Femur (tissue), 1 donor: ENCODE measurements at places on chromosomes 1 and 21.
A peak's percentile ranks its signal among the peaks of the same experiment; 100 is the strongest.

DNA sequence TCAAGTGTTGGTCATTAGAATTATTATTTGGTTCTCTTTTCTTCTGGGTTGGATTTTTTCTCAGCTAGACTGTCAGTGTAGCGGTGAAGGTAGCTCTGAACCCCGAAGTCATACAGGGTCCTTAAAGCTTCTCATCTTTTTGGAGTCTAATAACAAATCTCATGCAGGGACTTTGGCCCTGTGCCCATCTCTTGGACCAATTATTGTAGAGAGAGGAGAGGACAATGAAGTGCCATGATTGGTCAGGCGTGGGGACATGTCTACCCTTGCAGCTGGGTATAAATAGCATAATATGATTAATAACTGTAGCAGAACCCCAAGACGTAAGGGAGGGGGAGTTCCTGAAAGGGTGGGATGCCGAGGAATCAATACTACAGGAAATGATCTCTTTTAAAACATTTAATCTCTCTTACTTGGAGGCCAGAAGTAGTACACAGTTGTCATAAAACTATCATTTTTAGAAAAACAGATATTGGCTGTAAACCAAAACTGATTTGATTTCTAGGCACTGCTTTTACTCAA lies 8.8 kb downstream of the MAGI3 start:
- no peak for DNase-seq

DNA sequence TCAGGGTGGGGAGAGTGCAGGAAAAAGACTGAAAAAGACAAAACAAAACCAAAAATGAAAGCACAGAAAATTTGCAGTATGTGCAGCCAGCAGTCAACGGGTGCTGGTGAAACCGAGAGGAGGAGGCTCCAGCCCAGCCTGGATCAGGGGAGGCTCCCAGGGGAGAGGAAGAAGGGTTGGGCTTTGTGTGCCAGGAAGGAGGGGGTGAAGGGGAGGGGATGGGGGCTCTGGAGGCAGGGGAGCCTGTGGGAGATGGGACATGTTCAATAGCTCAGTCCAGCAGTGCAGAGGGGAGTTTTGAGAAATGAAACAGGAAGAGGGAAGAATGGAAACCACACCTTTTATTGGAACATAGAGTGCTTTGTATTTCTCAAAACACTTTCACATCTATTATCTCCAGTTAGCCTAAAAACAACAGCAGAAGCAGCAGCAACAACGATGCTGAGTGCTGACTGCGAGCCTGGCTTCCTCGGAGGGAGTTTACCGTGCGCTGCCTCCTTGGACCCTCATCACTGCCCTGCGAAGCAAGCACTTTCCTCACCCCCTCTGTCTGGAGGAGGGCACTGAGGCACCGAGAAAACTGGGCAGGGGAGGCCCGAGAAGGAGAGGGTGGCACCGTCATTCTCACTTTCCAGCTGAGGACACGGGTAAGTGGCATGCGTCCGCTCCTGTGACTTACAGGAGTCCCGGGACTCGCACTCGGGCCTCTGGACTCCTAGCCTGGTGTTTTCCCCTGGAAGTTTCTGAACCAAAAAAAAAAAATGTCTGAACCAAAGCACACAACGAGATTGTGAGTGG lies 62.9 kb downstream of the MDM4 start:
- peak; percentile 53 for DNase-seq

- DNase-seq: no peak
These were observed 145.2 kb downstream of the ZP4 start for GRCh38 chr1:237745545-237745944.

DNA sequence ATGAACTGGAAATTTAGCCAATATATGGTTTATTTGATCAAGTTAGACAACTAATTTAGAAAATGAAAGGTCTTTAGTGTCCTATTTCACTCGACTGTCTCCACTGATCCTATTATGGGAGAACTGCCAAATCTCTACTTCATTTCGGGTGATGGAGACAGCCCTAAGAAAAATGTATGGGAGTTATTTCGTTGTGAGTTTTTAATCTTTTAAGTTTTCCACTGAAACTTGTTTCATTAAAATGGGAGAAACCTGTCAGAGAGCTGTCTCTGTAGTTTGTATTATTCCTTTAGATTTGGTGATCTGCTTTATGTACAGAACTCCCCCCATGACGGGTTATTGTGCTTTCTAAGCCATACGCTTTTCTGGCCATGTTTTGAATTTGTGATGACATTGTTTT lies 899.7 kb downstream of the ADGRL2 start:
- no peak for DNase-seq

GRCh38 chr1:70890408-70890807 lies 157.2 kb downstream of the PTGER3 start:
- DNase-seq: no peak
